Naive thymus-derived CD4-positive, alpha-beta T cell (primary cell): ENCODE measurements at places on chromosomes 7 and 10.

DNA sequence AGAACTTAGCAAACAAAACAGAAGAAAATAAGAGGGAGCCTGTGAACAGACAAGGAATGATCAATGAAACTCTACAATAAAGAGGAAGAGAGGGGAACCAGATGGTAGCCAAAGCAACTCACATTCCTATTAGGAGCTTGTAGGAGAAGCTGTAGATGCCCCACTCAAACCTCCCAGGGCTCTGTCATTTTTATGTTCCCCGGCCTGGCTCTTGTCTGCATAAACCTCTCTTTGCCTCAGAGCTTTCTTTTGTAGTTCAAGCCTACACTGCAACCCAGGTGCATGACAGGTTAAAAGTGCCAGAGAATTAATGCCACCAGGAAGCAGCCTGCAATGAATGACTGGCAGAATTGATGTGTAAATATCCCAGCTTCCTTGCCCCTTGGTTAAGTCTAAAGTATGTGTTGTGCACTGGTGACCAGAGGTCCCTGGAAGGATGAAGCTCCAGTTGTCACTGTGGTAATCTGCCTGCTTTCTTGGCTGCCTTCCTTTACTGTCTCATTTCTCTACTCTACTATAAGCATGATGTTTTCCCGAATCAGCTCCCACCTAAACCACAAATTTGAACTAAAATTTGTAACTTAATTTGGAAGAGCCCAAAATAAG lies 40.4 kb downstream of the HDAC9 start:
- no peak for DNase-seq

DNA sequence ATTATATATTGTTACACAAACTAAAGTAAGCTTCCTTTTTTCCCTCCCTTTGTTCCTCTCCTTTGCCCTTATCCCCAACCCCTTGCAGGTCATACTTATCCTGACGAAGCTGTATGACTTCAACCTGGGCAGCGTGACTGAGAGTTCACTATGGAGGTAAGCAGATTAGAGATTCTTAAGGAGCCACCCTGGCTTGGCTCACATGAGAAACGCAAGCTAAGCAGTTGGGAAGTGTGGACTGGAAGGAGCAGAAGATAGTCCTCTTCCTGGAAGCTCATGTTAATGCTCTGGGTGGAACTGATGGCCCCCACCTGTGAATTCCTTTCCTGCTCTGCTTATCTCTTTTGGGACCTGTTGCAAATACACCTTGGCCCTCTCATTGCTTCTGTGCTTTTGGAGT lies 201.6 kb downstream of the SORCS3 start:
- no peak for DNase-seq

GRCh38 chr10:59290448-59290847 lies 71.9 kb downstream of the FAM13C start:
- DNase-seq = no peak

DNA sequence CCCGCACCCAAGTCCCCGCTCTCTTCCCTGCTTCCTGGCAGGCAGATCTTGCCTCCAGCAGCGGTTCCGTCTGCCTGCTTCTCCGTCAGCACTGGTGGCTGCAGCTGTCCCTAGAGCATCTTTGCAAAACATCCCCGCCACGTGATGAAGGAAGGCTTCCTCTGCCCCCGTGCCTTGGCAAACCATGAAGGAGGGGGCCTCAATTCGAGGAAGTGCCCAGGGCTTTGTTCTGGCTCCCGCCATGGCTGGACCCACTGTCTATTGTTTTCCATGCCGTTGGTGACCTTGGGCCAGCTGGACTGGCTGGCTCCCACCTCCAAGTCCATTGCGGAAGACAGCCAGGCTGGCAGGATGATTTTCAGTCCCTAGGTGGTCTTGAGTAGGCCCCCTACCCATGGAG lies 13.2 kb upstream of the AQP1 start:
- no peak for DNase-seq

GRCh38 chr7:149707448-149707886 lies 65.9 kb downstream of the ZNF467 start:
- no peak for DNase-seq

DNA sequence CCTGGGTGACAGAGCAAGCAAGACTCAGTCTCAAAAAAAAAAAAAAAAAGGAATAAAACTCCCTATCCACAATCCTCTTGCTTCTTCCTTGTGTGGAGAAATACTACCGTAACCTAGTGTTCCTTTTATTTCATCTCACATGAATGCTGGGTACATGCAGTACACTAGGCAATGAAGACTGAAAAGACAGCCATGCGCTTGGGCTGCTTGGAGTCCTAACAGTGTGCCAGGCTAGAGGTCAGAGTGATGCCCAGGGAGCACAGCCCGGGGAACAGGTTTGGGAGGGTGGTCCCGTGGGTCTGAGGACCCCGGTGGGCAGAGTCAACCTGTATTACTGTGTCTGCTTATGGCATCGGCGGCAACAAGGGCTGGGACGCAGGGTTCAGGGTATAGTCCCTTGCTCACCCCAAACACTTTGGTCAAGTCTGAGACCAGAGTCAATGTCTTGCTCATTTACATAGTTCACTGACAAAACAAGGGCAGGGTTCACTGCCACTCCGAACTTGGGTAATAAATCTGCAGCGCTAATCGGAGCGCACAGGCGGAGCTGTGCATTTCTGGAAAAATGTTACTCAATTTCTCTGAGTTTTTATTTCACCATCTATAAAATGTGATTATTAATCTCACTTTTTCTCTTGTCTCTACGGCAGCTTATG lies 118.0 kb downstream of the CLEC2L start:
- no peak for DNase-seq

DNA sequence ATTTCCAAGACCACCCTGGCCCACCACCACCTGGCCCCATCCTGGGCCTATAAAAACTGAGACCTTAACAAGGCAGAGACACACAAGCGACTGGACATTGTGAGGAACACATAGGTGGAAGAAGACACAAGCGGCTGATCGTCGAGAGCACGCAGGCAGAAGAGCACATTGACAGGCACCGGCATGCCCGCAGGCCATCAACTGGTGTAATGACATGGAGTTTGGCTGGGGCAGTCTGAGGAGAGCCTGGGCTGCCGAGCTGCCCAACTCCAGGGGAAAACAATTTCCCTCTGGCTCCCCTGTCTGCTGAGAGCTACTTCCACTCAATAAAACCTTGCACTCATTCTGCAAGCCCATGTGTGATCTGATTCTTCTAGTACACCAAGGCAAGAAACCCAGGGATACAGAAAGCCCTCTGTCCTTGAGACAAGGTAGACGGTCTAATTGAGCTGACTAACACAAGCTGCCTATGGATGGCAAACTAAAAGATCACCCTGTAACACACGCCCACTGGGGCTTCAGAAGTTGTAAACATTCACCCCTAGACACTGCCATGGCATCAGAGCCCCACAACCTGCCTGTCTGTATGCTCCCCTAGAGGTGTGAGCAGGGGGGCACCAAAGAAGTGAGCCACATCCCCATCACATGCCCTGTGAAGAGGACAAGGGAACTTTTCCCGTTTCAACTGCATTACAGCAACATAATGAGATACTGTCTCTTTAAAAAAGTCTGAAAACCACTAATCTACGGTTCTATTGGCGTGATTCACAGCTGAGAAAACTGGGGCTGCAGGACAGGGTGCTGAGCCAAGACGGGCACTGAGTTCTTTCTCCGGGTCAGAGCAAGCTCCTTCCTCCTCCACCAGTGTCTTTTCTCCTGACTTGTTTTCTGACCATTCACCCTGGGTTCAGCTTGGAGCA lies 18.5 kb upstream of the TNS3 start:
- no peak for DNase-seq

DNA sequence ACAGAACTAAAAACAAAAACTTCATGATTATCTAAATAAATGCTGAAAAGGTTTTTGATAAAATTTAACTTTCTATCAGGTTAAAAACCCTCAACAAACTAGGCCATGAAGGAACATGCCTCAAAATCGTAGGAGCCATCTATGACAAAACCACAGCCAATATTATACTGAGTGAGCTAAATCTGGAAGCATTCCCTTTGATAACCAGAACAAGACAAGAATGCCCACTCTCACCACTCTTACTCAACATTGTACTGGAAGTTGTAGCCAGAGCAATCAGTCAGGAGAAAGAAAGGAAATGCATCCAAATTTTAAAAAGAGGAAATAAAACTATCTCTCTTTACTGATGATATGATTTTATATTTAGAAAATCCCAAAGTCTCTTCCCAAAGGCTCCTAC lies 228.7 kb downstream of the CHRM2 start:
- DNase-seq = no peak

GRCh38 chr7:33351709-33352108 lies 222.3 kb downstream of the BBS9 start:
- no peak for DNase-seq

- DNase-seq = no peak
Observed at GRCh38 chr7:95906851-95907250, 134.5 kb downstream of the DYNC1I1 start.

DNA sequence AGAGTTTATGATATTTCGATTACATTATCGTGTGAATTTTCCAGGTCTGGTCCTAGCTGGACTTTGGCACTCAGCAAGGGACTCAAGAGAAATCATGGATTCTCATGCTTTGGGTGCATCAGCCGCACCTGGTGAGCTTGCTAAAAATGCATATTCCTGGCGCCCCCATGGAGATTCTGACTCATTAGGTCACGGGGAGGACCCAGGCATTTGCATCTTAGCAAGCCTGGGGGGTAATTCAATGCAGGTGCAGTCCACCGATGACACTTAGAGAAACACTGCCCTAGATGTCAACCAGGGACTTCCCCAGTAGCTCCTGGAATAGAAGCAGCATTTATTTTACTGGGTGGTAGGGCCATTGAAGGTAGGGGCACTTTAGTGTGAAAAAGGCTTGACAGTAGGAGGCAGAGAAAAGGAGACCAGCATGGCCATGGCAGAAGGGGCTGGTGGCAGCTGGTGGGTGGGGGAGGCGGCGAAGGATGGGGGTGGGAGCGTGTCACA lies 29.9 kb upstream of the PDCD4 start:
- no peak for DNase-seq

GRCh38 chr10:72550239-72550638 lies 75.6 kb downstream of the MICU1 start:
- no peak for DNase-seq

GRCh38 chr7:131691454-131692130 lies 135.2 kb upstream of the PODXL start:
- no peak for DNase-seq

GRCh38 chr7:22607180-22607579 lies 107.2 kb upstream of the STEAP1B start:
- no peak for DNase-seq

- peak; percentile 34 for DNase-seq
Observed at GRCh38 chr10:99711129-99711719, 20.7 kb downstream of the COX15 start.

DNA sequence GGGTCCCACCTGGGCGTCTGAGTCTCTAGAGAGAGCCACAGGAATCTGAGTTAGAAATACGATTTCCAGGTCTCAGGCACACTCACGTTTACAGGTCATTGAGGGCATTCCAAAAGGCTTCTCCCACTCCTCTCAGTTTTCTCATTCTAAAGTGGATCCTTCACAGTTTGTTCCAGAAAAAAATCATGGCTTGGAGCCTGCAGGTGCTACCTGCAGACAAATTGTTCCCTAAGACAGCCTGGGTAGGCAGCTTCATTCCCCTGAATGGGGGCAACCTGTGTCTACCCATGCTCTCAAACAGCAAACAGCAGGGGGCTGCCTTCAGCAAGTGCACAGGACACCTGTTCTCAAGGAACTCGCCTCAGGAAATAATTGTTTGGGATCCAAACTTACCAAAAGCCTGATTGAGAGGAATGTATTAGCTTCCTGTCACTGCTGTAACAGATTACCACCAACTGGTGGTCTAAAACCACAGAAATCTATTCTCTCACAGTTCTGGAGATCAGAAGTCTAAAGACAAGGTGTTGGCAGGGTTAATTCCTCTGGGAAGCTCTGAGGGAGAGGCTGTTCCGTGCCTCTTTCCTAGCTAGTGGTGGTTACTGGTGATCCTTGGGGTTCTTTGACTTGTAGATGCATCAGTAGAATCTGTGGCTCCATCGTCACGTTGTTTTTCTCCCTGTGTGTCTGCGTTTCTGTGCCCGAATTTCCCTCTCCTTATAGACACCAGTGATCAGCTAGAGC lies 117.2 kb downstream of the RAB11FIP2 start:
- no peak for DNase-seq

- no peak for DNase-seq
Observed at GRCh38 chr10:133523631-133524203, 3.4 kb upstream of the CYP2E1 start.

DNA sequence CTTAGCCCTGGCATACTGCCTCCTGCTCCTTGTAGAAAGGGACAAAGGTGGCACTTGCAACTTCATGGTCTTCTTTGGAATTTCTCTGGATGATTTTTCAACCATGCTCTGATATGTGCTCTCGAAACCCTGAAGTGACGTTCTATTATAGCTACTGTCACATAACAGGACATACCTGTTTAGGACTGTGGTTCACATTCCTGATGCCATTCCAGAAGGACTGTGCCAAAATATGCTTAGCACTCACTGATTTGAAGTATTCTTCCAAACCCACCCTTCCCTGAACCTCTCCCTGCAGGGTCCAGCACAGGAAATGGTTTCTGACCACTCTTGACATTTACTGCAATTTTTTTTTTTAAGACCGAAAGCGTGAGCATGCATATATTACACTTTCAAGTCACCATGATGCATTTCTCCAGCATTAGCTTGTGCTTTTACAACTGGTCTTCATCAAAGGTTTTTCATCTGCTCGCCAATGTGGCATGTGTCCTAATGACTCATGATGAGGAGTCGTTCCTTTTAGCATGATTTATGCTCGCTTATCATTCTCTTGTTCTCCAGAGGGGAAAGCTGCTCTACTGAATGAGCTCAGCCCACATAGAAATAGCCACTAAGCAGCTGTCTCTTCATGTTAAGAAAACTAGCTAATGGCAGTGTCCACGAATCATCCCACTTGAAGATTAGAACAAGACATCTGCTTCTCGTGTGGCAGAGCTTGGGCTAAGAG lies 135.2 kb downstream of the ADAM12 start:
- no peak for DNase-seq

DNA sequence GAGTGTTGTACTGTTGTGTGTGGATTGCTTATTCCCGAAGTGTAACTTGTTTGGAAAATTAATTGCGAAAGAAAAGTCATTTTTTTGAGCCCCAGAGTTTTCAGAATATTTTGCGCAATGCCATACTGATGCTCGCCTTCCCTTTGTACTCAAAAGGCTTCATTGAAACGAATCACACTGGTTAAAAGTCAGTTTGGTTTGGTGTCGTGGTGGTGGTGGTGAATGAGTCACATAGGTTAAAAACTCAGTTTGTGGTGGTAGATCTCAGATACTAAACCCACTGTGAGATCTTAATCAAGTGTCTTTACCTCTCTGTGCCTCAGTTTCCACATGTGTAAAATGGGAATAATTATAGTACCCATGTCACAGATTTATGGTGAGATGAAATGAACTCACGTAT lies 61.1 kb upstream of the IL6 start:
- DNase-seq = no peak

DNA sequence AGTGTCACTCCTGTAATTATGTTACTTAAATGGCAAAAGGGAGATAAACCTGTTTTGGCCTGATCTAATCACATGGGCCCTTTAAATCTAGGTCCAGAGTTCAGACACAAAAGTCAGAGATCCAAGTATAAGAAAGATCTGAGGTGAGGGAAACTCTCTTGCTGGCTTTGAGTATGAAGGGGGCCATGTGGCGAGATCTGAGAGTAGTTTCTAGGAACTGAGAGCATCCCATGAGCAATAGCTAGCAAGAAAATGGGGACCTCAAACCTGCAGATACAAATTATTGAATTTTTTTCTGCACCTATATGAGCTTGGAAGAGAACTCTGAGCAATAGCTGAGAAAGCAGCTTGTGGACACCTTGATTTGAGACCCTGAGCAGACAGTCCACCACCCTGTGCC lies 27.6 kb downstream of the ANKRD7 start:
- DNase-seq = no peak
